ENCODE measurements at places on chromosomes 16 and 17.
A peak's percentile ranks its signal among the peaks of the same experiment; 100 is the strongest.

- DNase-seq: no peak
These were observed 352.1 kb upstream of the ZFHX3 start for GRCh38 chr16:73399997-73400396.

- DNase-seq: no peak
These were observed 352.9 kb downstream of the SNX29 start for GRCh38 chr16:12329246-12329995.

DNA sequence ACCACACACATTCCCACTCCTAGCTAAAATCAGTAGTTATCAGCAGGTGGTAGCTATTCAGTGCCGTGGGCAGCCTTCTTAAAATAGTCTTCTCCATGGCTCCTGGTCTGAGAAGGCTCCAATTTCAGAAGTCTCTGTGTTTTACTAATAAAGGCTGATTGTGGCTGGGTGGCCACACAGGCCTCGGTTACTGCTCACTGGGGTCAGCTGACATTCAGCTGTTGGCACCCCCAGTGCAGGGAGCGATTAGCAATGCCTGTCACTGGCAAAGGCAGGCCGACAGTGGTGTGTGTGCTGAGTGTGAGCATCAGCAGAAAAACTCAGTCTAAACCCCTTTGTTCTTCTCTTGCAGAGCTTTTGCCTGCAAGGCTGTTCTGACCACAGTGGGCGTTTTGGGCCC, 16.6 kb upstream of the DBNDD1 start:
- no peak for DNase-seq

GRCh38 chr16:86516623-86517003, 6.3 kb downstream of the FOXF1 start:
- DNase-seq: no peak

DNA sequence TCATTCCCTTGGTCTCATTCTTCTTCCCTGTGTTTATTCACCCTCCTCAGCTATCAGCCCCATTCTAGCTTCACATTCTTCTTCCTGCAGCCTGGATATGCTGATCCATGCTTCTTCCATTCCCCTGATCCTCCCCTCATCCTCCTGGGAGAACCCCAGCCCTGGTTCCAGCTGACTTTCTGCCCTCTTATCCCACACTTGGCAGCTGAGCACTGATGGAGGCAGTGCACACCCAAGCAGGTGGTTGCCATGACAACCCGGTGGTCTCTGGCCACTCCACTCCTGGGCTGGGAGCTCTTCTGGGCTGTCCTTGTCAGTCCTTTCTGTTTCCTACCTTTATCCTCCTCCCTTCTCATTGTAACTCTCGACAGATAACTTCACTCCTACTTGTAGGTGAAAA, 16.7 kb upstream of the TUBG2 start:
- DNase-seq: no peak

DNA sequence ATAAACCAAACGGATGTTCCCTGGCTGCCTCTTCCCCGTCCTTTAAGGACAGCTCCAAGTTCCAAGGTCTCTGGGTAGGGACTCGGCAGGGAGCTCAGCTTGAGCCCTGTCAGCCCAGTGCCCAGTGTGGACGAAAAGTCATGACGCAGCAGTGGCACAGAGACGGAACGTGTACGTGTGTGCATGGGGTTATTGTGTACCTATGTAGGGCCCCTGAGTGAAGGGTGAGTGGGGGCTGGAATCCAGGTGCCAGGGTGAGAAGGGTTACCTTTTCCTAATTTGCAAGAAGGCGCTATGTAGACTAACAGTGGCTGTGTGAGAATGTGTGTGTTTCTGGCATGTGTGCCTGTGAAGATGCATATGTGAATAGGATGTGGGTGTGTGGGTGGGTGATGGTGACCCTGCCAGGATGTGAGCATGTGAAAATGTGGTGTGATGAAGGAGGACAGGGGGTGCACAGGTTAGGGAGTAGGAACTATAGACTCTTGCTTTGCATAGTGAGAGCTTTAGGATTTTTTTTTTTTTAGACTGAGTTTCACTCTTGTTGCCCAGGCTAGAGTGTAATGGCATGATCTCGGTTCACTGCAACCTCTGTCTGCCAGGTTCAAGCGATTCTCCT, 6.0 kb downstream of the SCN4A start:
- DNase-seq: no peak

- no peak for DNase-seq
These were observed 17.9 kb upstream of the NDEL1 start for GRCh38 chr17:8417806-8418205.

- no peak for DNase-seq
These were observed 32.6 kb upstream of the ABCA9 start for GRCh38 chr17:69093279-69093789.

DNA sequence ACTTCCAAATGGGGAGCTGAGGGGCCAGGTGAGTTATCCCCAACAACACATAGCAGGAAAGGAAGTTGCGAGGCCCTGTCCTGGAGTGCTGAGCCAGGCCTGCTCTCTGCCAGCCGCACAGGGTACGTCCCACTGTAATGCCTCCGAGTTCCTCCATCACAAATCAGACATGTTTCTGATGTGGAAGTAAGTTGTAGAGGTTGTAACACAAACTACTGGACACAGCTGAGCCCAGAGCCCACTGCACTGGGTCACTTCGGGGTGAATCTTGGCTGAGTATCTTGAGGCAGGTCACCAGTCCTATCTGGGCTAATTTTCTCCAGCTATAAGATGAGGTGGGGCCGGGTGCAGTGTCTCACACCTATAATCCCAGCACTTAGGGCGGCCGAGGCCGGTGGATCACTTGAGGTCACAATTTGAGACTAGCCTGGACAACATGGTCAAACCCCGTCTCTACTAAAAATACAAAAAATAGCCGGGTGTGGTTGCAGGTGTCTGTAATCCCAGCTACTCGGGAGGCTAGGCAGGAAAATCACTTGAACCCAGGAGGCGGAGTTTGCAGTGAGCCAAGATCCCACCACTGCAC, 100.8 kb upstream of the CDH5 start:
- no peak for DNase-seq

GRCh38 chr16:2058420-2058819, 10.6 kb downstream of the TSC2 start:
- no peak for DNase-seq

DNA sequence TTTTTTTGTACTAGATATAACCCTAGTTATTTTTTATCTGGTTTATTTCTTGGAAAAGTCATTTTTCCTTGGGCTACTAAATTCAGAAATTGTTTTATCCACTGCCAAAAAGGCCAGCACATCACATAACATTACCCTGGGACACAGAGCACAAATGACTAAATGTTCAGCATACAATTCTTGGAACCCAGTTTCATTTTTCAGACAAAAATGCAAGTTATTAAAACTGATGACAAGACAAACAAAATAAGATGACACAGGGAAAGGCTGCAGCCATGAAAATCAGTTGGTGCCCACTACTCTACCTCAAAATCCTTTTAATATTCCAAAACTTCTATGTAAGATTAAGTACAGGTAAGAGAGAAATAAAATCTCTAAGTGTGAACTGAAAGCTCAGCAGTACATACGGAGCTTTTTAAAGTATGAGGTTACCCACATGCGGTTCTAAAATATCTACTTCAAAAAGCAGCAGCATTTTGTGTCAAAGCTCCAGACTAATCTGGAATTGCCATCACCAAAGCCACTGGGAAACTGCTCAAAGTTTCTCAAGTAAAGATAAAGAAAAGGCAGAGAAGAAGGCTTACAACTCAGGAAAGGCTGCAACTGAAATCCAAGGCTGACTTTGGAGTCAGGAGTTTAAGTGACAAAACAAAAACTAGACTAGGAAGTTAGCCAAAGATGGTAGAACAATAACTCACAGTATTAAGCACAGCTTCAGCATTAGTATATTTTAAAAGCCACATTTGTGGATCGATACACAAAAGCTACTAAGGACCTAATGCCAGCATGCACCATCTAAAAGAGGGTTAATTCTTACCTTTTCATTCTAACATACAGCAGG, 41.4 kb downstream of the AP1G1 start:
- DNase-seq: no peak

- DNase-seq: peak; percentile 90
These were observed 16.0 kb downstream of the NDUFAF8 start for GRCh38 chr17:81254955-81255717.

- no peak for DNase-seq
These were observed 8.3 kb upstream of the GPRC5B start for GRCh38 chr16:19892902-19893301.

GRCh38 chr17:49021095-49021767, 24.0 kb downstream of the IGF2BP1 start:
- no peak for DNase-seq

GRCh38 chr16:50407351-50407750, 38.6 kb upstream of the BRD7 start:
- DNase-seq: no peak

DNA sequence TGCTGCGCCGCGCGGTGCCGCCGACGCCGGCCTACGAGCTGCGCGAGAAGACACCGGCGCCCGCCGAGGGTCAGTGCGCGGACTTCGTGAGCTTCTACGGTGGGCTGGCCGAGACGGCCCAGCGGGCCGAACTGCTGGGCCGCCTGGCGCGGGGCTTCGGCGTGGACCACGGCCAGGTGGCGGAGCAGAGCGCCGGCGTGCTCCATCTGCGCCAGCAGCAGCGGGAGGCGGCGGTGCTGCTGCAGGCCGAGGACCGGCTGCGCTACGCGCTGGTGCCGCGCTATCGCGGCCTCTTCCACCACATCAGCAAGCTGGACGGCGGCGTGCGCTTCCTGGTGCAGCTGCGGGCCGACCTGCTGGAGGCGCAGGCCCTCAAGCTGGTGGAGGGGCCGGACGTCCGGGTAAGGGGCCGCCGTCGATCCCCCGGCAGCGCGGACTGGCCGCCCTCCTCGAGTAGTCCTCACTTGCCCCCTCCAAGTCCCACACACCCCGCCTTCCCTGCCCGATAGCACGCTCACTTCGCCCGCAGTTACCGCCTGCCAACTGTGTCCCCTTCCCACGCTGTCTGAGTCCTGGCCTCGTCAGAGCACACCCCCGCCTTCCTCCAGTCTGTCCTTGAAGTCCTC, 470 bp downstream of the MLYCD start:
- DNase-seq: peak; percentile 26

GRCh38 chr17:64632606-64633005, 29.5 kb downstream of the SMURF2 start:
- DNase-seq: no peak

DNA sequence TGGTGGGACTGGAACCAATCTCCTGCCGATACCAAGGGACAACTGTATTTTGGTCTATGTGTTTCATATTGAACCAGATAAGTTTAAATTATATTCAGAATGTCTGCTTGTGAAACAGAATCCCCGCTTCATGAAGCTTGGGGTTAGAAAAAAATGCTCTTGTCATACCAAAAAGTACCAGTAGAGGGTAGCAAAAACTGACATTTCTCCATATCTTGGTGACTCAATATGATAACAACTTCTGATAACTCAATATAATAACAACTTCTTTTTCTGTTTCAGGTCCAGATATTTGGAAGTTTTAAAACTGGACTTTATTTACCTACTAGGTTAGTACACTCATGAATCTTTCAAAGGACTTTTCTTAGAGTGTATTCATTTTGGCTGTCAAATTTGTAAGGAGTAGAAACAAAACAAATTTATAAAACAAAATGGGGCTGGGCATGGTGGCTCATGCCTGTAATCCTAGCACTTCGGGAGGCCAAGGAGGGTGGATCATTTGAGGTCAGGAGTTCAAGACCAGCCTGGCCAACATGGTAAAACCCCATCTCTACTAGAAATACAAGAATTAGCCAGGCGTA, 52.3 kb upstream of the ADCY7 start:
- peak; percentile 12 for DNase-seq

GRCh38 chr17:17750881-17751280, 69.6 kb downstream of the RAI1 start:
- no peak for DNase-seq

- DNase-seq: peak; percentile 30
These were observed 986 bp downstream of the HAPSTR1 start for GRCh38 chr16:9092282-9092977.

- DNase-seq: no peak
These were observed 488 bp upstream of the HAP1 start for GRCh38 chr17:41734949-41735313.

DNA sequence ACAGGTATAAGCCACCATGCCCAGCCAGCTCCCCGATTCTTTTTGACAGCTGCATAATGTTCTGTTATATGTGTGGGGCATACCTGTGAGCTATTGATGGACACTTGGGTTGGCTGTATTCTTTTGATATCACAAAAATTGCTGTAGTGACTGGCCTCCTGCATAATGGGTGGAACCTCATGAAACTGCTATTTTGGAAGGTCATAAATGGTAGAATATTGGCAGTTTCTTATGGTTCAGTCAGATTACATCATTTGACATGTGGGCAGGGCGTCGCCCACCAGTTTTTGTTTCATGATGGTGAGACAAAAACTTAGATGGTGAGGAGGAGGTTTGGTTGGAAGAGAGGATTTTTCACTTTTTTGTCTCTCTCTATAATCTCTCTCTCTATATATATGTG, 26.7 kb upstream of the POLR3E start:
- DNase-seq: no peak
